ENCODE measurements at places on chromosomes 4 and X.
A peak's percentile ranks its signal among the peaks of the same experiment; 100 is the strongest.

GRCh38 chr4:131013226-131013625, 1917.3 kb downstream of the C4orf33 start:
- no peak overlapping the region for H3K4me3 ChIP-seq
- H3K4me1 ChIP-seq, result no peaks in the 10 kb centered on the region
- H3K36me3 ChIP-seq, result no peaks in the 10 kb centered on the region

- peaks cover 1% of the 10 kb centered on the region for H3K27me3 ChIP-seq
- H3K4me1 ChIP-seq, result no peaks in the 10 kb centered on the region
- no peak for DNase-seq
- H3K36me3 ChIP-seq, result no peaks in the 10 kb centered on the region
- no peak overlapping the region for H3K27ac ChIP-seq
Measured at GRCh38 chr4:107283587-107284559, 247.8 kb upstream of the DKK2 start.

GRCh38 chr4:7877176-7877575, 62.5 kb downstream of the AFAP1 start:
- peaks cover 26% of the 10 kb centered on the region for H3K4me1 ChIP-seq
- no peak overlapping the region for H3K27ac ChIP-seq
- H3K36me3 ChIP-seq, result no peaks in the 10 kb centered on the region
- peak overlapping the region; percentile 43 for H3K4me3 ChIP-seq

- no peak overlapping the region for H3K4me3 ChIP-seq
- H3K4me1 ChIP-seq, result no peaks in the 10 kb centered on the region
- no peak overlapping the region for H3K27ac ChIP-seq
- peaks cover 5% of the 10 kb centered on the region for H3K36me3 ChIP-seq
Measured at GRCh38 chr4:142614621-142615323, 231.3 kb downstream of the INPP4B start.

DNA sequence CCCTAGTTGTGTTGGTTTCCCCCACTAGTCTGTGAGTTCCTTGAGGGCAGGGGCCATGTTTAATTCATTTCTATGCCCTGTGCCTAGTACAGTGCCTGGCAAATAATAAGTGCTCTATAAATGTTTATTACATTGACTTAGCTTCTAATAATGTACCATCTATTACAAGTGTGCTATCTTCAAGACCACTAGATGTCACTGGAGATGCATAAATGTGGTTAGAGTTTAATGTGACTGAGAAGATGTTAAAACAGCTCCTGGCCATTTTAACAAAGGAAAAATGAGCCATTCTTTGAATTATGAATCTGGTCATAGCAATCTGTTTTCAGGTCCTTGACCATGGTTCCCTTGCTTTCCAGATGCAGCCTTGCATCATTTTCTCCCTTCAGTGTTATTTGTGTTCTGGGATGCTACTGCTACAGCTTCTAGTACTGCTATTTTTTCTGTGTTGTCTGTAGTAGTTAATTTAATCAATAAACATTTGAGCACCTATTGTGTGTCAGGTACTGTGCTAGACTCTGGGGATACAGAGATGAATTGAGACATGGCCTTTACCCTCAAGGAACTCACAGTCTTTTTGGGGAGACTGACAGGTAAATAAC, 43.2 kb downstream of the SLC9A6 start:
- no peaks in the 10 kb centered on the region for H3K4me1 ChIP-seq
- H3K27ac ChIP-seq, result no peak overlapping the region
- DNase-seq, result peak; percentile 40

DNA sequence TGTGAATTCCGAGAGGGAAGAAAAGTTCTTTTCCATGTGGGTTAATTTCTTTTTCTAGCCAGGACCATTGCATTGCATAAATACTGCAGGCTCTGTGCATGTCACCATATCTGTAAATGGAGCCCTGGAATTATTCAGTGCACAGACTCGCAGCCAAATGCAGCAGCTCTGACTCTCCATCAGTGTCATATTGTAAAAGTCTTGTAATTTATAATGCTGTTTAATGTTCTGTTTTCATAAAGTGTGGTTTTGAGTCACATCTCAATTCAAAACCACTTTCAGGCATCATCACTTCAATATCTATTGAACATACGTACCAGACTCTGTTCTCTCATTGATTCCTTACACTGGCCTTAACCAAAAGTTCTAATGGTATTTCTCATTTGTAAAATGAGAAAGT, 193.9 kb upstream of the RPL34 start:
- no peak overlapping the region for H3K4me3 ChIP-seq
- H3K27ac ChIP-seq, result peak overlapping the region; percentile 80
- peaks cover 11% of the 10 kb centered on the region for H3K4me1 ChIP-seq
- H3K36me3 ChIP-seq, result no peaks in the 10 kb centered on the region
- DNase-seq, result no peak

DNA sequence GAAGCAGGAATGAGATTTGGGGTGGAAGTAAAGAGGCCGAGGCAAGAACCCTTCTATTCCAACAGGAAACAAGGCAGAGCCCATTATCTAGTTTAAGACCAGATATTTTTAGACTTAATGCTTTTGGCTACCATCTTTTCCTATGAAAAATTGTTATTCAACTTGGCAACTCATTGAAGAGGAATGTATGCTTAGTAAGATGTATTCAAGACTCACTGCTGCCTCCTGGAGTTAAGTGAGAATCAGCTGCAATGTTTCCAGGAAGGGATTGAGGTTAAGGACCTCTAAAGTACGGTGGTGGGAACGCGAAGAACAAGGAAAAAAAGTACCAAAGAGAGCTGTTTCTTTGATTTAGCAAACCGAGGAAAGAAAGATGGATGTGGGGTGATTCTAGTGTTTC, 89.1 kb downstream of the RAPGEF2 start:
- H3K4me3 ChIP-seq, result no peak overlapping the region
- H3K27ac ChIP-seq, result no peak overlapping the region
- H3K36me3 ChIP-seq, result peaks cover 2% of the 10 kb centered on the region
- no peaks in the 10 kb centered on the region for H3K27me3 ChIP-seq

- no peaks in the 10 kb centered on the region for H3K27me3 ChIP-seq
- peak overlapping the region; percentile 63 for H3K27ac ChIP-seq
- no peak overlapping the region for H3K4me3 ChIP-seq
- no peaks in the 10 kb centered on the region for H3K36me3 ChIP-seq
- peaks cover 14% of the 10 kb centered on the region for H3K4me1 ChIP-seq
- DNase-seq, result no peak
Measured at GRCh38 chr4:70930530-70931256, 28.5 kb downstream of the MOB1B start.

DNA sequence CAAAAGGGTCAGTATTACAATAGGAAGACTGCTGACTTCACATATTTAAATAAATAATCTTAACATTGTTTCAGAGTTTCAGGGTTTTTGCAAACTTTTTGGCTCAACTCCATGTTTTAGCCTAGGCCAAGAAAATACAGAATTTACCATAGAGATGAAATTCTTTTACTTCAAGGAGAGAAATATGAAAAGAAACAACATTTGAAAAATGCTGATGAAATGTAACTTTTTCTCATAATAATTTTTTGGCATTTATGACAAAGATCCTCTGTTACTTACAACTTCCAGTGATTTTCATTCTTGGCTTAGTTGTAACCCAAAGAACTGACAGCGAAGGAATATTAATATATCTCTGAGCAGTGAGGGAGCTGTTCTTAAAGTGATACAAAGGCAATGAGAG, 316.1 kb upstream of the EMCN start:
- no peaks in the 10 kb centered on the region for H3K36me3 ChIP-seq
- no peaks in the 10 kb centered on the region for H3K4me1 ChIP-seq
- no peak for DNase-seq
- H3K4me3 ChIP-seq, result no peak overlapping the region
- peaks cover 9% of the 10 kb centered on the region for H3K27me3 ChIP-seq
- H3K27ac ChIP-seq, result no peak overlapping the region

DNA sequence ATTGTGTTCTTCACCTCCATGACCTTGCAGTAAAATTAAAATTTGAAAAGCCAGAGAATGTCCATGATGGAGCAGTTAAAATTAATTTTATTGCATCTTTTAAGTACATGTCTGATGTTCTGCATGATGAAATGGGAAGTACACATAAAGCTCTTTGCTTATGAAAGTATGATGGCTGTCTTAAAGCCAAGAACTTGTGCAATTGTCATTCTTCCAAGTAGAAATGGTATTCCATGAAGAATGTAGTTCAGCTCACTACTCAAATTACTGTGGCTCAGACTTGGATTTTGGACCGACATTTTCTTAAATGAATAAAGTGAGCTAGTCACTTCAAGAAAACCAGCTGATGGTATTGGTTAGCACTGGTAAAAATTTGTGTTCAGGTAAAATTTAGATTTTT, 161.7 kb upstream of the CXCL13 start:
- no peaks in the 10 kb centered on the region for H3K4me1 ChIP-seq
- no peak overlapping the region for H3K4me3 ChIP-seq
- H3K27me3 ChIP-seq, result peaks cover 7% of the 10 kb centered on the region
- no peaks in the 10 kb centered on the region for H3K36me3 ChIP-seq
- H3K27ac ChIP-seq, result no peak overlapping the region
- no peak for DNase-seq

GRCh38 chrX:10483191-10483831, 137.1 kb downstream of the MID1 start:
- no peaks in the 10 kb centered on the region for H3K27me3 ChIP-seq
- no peak overlapping the region for H3K27ac ChIP-seq
- H3K4me3 ChIP-seq, result no peak overlapping the region
- no peak for DNase-seq

DNA sequence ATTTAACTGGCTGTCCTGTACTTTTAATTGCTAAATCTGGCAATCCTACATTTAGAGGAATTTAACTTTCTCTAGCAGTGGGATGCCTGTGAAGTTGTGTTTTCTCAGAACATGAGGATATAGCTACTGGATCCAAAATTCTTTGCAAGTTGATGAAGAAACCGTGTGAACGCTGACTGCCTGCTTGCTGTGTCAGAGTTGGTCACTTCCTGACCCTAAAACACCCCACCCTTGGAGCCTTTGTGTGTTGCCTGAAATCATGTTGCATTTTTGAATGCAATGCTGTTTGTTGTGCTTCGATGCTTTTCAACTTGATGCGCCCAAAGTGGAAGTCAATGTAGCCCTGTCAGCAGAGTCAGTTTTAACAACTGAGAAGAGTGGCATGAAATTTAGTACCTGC, 211.2 kb downstream of the ANK2 start:
- no peaks in the 10 kb centered on the region for H3K36me3 ChIP-seq
- no peak overlapping the region for H3K4me3 ChIP-seq
- H3K4me1 ChIP-seq, result no peaks in the 10 kb centered on the region
- DNase-seq, result no peak
- no peak overlapping the region for H3K27ac ChIP-seq

DNA sequence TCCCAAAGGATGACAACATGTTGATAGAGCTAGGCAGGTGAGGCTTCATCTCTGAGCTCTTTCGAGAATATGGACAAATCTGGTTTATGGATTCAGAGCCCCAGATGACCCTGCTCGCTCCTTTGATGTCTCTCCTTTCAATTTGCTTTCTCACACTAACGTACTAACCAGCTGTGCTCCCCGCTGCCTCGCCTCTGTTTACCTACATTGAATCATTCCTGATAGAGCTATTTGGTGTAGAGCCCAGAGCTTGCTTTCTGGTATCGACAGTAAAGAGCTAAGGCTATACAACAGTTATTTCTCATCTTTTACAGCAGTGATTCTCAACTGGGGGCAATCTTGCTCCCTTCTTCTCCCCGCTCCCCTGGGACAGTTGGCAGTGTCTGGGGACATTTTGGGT, 8.9 kb upstream of the PHKA2 start:
- H3K27me3 ChIP-seq, result no peaks in the 10 kb centered on the region
- H3K27ac ChIP-seq, result no peak overlapping the region
- no peak for DNase-seq
- H3K36me3 ChIP-seq, result no peaks in the 10 kb centered on the region
- no peak overlapping the region for H3K4me3 ChIP-seq

GRCh38 chr4:159060161-159060560, 42.7 kb upstream of the RAPGEF2 start:
- H3K36me3 ChIP-seq, result no peaks in the 10 kb centered on the region
- H3K27ac ChIP-seq, result no peak overlapping the region
- H3K4me3 ChIP-seq, result no peak overlapping the region
- DNase-seq, result no peak
- no peaks in the 10 kb centered on the region for H3K27me3 ChIP-seq

DNA sequence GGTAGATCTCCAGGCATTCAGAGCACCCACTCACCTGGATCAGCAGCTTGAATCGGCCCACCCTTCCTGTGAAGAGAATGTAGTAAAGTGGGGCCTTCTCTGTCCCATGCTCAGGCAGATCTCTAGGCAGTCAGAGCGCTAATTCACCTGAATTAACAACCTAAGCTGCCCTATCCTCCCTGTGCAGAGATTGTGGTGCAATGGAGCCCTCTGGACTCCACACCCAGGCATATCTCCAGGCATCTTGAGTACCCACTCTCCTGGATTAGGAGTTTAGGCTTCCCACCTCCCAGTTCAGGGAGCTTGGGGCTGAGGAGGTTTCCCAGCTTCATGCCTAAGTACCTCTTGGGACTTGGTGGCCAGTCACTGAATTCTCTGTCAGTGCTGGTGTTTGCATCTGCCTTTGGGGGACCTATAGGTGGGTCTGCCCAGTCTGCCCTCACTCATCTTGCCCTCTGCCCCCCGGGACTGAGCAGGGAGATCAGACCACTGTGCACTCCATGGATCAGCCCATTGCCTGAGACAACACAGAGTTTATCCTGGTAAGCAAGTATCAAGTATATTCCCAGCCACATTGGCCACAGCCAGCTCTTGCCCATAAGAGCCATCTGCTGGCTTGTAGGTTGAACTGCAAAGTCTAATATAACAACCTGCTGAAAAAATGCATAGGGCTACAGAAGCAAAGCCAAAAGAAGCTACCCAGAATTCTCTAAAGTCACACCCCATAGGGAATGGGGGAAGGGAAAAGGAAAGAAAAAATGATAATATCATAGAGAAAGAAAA, 372.9 kb downstream of the KLHL13 start:
- no peaks in the 10 kb centered on the region for H3K4me1 ChIP-seq
- H3K4me3 ChIP-seq, result no peak overlapping the region
- no peak overlapping the region for H3K27ac ChIP-seq
- no peaks in the 10 kb centered on the region for H3K27me3 ChIP-seq
- H3K36me3 ChIP-seq, result peaks cover 16% of the 10 kb centered on the region
- no peak for DNase-seq

DNA sequence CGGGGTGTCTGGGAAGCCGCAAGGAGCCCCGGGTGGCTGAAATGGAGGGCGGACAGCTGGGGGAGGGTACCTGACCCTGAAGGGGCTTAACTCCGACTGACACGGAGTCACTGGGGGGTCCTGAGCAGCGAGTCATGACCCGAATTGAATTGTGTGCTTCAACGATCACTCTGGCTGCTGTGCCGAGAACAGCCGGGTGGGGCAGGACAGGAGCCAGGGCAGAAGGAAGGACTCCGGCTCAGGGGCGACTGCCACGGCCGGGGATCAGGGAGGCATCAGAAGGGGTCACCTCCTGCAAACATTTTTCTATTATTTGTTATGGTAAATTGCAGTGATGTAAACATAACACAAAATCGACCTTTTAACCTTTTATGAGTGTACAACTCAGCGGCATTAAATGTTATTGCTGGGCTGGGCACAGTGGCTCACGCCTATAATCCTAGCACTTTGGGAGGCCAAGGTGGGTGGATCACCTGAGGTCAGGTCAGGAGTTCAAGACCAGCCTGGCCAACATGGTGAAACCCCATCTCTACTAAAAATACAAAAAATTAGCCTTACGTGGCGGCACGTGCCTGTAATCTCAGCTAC, 21.6 kb downstream of the ZFYVE28 start:
- H3K27me3 ChIP-seq, result peaks cover 2% of the 10 kb centered on the region
- DNase-seq, result no peak
- H3K27ac ChIP-seq, result no peak overlapping the region
- H3K4me3 ChIP-seq, result no peak overlapping the region
- peaks cover 35% of the 10 kb centered on the region for H3K4me1 ChIP-seq

- peaks cover 6% of the 10 kb centered on the region for H3K4me1 ChIP-seq
- no peak overlapping the region for H3K4me3 ChIP-seq
- no peak for DNase-seq
- H3K36me3 ChIP-seq, result no peaks in the 10 kb centered on the region
- H3K27ac ChIP-seq, result no peak overlapping the region
- H3K27me3 ChIP-seq, result no peaks in the 10 kb centered on the region
Measured at GRCh38 chrX:47815901-47816845, 20.5 kb upstream of the ZNF81 start.
